ENCODE measurements at places on chromosomes 2 and 18.
A peak's percentile ranks its signal among the peaks of the same experiment; 100 is the strongest.

- DNase-seq = no peak
Observed at GRCh38 chr2:187206471-187206870, 241.6 kb downstream of the CALCRL start.

DNA sequence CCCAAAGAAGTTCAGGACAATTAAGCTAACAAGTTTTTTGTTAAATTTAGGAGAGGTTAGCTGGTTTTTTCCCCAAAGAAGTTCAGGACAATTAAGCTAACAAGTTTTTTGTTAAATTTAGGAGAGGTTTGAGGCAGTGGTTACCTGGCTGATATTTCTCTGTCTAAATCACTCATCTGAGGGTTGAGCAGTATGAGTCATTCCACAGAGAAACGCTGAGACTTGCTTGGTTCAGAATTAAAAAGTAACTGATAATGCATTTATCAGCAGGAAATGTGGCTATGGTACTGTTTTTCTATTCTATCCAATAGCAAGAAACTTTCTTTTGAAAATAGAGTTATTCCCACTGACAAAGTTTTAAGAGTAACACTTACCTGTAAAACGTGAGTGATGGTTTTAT is 22.8 kb upstream of the KIDINS220 start:
- DNase-seq = no peak

- DNase-seq = no peak
Observed at GRCh38 chr2:97546711-97547110, 43.0 kb downstream of the ANKRD36B start.

DNA sequence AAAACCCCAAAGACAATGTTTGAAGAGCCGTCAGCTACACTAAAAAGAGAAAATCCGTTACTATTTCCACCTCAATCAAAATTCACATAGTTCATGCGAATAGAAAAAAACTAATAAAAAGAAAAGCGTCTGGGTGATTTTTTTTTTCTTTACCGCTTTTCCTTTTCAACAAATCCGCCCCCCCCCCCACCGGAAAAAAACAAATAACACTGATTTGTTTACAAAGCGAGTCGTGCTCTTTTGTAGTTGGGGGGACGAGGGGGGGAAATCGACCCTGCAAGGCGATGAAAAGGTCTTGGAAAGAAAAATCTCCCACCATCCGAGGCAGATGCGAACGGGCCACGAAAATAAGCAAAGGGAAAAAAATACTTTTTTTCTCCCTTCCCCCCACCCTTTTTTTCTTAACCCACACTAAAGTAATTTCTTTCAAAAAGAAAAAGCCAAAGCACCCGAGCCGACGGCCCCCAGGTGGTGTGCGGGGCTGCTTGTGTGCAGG is 638 bp downstream of the ZNF521 start:
- DNase-seq = no peak

DNA sequence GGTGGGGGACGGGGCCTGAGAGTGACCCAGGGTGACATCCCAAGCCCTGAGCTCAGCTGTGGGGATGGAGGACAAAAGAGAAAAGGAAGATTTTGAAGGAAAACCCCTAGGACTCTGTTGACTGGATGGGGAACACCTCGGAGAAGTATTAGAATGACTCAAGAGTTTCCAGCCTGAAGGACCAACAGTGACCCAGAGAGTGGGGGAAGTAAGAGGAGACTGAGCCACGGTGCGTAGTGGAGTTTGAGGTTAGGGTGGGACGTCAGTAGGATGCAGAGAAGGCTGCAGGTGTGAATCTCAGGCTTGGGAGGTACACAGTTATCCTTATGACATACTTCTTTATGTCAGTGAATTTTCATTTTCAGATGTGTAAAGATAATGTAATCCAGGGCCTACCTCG is 119.5 kb downstream of the NCK2 start:
- no peak for DNase-seq

DNA sequence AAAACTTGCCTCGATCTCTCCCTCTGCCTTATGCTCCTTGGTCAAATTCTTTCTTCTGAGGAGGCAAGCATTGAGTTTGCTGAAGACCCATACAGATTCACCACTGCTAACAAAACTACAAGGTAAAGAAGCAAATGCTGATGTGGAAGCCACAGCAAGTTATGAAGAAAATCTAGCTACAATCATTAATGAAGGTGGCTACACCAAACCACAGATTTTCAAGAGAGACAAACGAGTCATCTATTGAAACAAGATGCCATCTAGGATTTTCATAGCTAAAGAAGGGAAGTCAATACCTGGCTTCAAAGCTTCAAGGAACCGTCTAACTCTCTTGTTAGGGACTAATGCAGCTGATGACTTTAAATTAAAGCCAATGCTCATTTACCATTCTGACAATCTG is 203.2 kb downstream of the METTL4 start:
- no peak for DNase-seq

DNA sequence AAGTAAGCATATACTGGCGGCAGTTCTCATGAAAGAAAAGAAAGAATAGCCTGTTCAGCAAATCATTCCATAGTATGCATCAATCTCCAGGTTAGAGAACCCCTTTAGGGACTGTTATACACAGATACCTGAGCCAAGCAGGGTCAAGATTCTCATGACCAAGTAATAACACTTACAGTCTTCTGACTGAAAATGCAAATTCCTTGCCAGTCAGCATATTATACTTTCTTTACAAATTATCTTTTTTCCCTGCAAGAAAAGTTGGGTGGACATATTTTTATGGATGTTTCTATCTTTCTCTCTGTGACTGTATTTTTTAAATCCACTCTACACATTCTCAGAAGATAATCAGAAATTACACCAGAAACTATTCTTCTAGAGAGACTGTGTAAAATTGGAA is 120.4 kb upstream of the COL5A2 start:
- no peak for DNase-seq

- no peak for DNase-seq
Observed at GRCh38 chr2:206163251-206163880, 3.7 kb downstream of the EEF1B2 start.

GRCh38 chr2:4300616-4301015 is 597.2 kb downstream of the DCDC2C start:
- DNase-seq = no peak

DNA sequence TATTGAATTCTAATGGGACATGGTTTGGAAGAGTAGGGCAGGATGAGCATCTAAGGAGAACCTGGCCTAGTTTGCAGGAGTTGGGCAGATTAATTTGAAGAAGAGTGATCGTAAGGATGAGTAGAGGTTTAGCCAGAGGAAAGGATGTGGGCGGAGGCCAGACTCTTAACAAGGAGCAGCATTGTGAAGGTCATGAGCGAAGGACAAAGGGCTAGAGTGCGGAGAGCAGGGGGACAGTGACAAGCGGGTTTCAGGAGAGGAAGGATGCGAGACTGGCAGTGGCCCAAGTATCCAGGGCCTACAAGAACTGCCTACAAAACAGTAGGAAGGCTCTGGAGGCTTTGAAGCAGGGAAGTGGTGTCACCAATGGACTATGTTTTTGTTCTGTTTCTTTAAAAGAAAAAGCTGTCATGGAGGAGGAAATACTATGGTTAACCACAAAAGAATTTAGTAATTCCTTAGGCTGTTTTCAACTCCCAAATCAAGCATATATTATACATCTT is 20.1 kb downstream of the SLC66A3 start:
- DNase-seq = peak; percentile 83

GRCh38 chr2:239772721-239773120 is 252.4 kb downstream of the NDUFA10 start:
- DNase-seq = no peak

DNA sequence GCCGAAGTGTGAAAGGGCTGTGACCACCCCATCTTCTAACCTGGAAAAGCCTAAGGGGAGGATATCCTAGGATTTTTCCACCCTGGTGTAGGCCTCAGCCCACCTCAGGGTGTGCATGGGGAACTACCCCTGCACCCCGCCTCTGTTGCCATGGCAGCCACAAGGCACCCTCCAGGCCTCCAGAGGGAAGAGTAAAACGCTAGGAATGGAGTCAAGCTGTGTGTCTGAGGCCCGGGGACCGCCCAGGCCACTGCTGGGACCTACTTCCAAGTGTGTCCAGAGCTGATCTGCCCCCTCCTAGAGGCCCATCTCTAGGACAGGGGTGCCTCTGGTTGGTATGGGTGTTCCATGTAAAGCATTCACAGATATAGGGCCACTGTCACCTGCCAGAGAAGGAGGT is 86.7 kb downstream of the PLB1 start:
- DNase-seq = no peak

- DNase-seq = no peak
Observed at GRCh38 chr2:207505171-207505570, 24.6 kb upstream of the CREB1 start.

DNA sequence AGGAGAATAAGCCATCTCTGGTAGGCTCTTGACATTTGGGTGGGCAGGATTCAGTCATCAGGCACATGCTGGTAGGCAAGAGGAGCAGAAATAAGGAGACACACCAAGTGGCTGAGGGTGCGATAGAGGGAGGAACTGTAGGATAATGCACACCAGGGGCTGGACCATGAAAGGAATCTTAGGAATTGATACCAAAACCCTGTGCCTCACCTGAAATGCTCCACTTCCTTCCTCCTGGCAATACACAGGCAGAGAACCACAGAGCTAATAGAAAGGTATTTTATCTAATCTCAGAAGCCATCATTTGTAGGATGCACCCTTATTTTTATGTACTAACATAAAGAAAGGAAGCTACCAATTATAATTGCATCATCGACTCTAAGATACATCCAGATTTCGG is 4.4 kb upstream of the CYP1B1 start:
- no peak for DNase-seq

- DNase-seq = no peak
Observed at GRCh38 chr2:144605231-144605840, 85.4 kb upstream of the ZEB2 start.

DNA sequence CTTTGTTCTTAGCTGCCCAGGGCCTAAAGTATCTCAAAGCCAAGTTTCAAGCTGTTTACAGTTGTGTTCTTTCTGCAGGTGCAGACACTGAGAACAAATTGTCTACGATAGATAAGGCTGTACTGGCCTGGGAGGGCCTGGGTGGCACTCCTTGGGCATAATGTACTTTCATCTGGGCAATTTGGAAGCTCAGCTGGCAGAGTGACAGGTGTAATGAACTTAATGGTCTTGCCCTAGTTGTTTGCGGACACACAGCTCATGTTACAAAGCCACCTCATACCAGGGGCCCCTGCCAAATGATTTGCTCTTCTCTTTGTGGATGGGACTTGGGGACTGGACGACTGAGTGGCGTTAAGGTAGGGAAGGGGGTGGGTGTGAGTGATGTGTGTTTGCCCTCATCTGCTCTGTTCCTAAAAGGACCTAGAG is 4.3 kb downstream of the LDLRAD4 start:
- DNase-seq = no peak

- peak; percentile 91 for DNase-seq
Observed at GRCh38 chr18:3281456-3282400, 19.8 kb downstream of the MYL12B start.

DNA sequence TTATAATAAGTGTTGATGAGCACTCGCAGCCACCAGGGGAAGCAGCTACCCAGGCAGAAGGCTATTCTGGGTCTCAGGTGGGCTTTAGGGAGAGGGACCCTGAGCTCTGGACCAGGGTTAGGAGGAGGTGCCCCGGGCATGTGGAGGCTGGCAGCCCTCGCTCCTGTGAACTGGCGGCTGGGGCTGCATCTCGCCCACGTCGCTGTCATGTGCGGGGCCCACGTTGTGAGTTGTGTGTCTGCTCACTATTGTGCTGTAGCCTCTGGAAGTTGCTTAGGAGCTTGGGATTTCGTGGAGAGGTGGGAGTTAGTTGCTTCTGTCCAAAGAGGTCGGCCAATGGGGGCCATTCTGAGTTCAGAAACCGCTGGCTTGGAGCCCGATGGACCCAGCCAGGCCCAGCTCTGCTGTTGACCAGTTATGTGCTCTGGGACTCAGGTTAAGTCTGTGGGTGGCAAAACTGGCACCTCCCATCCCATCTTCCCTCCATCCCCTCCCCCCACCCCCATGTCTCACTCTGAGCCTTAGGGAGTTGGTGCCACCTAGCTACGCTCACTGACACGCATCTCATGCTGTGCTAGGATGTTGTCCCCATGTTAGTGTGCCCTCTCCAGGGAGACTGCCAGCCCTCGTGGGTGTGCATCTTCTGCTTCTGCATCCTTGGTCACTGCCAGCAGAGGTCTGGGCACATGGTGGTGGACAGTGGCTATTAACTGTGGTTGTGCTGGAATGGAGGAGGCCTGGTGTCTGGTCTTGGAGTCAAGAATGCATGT is 18.5 kb downstream of the RRM2 start:
- DNase-seq = no peak

DNA sequence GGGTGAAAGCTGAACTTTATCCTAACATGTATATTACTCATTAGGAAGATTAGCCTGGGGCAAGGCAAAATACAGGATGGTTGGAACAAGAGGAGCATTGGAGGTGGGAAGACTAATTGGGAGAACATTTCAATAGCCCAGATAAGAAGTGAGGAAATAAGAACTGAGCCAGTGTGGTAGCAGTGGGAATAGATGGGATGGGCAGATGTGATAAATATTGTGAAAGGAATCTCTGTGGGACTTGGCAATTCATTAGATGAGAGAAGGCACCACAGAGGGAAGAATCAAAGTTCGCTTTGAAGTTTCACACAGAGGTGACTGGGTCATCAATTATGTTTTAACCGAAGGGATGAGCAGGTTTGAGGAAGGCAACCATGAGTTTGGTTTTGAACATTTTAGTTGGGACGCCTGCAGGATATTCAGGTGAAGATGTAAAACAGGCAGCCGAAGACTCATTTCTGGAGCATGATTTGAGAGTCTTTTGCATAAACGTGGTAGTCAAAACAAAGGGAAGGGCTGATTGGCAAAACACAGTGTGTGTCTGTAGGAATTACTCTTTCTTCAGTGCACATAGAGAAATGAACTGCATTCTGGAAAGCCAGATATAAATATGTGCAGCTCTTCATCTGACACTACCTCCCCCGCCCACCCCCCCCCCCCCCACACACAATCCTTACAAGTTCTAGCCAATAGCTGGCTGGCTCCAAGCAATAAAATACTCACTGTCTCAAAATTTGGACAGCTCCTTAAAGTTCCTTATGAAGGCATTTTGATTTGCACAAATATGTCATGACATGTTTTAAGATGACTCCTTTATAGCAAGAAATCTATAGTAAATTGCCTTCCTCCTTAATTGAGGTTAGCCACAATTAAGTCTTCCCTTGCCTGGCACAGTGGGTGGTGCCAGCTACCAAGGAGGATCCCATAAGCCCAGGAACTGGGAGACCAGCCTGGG is 1.9 kb upstream of the SLC1A4 start:
- DNase-seq = peak; percentile 79

DNA sequence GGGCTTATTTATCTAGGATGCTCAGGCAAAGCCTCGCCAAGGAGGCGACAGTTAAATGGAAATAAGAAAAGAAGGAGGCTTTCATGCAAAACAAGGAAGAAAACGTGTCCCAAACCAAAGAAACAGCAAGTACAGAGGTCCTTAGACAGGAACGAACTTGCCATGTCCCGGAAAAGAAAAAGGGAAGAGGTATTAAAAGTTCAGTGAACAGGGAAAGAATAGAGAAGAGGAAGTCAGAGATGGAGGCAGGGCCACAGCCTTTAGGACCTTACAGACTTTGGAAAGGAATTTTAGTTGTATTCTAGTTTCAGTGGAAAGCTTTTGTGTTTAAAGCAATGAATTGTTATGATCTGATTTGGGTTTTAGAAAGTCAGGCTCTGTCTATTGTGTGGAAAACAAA is 22.1 kb downstream of the IKZF2 start:
- DNase-seq = no peak

Measured in SK-MEL-5 (cell line).